ENCODE measurements at places on chromosomes 1 and 21.
A peak's percentile ranks its signal among the peaks of the same experiment; 100 is the strongest.

GRCh38 chr21:39136711-39137110 is 46.5 kb downstream of the PSMG1 start:
- no peaks in the 10 kb centered on the region for H3K36me3 ChIP-seq
- H3K27me3 ChIP-seq, result no peaks in the 10 kb centered on the region
- H3K4me1 ChIP-seq, result peaks cover 12% of the 10 kb centered on the region
- peak overlapping the region; percentile 79 for H3K27ac ChIP-seq
- DNase-seq, result no peak
- H3K4me3 ChIP-seq, result no peak overlapping the region

- H3K27ac ChIP-seq, result no peak overlapping the region
- H3K4me1 ChIP-seq, result no peaks in the 10 kb centered on the region
- DNase-seq, result no peak
- no peaks in the 10 kb centered on the region for H3K27me3 ChIP-seq
Observed at GRCh38 chr1:231116738-231117137, 45.1 kb upstream of the TRIM67 start.

DNA sequence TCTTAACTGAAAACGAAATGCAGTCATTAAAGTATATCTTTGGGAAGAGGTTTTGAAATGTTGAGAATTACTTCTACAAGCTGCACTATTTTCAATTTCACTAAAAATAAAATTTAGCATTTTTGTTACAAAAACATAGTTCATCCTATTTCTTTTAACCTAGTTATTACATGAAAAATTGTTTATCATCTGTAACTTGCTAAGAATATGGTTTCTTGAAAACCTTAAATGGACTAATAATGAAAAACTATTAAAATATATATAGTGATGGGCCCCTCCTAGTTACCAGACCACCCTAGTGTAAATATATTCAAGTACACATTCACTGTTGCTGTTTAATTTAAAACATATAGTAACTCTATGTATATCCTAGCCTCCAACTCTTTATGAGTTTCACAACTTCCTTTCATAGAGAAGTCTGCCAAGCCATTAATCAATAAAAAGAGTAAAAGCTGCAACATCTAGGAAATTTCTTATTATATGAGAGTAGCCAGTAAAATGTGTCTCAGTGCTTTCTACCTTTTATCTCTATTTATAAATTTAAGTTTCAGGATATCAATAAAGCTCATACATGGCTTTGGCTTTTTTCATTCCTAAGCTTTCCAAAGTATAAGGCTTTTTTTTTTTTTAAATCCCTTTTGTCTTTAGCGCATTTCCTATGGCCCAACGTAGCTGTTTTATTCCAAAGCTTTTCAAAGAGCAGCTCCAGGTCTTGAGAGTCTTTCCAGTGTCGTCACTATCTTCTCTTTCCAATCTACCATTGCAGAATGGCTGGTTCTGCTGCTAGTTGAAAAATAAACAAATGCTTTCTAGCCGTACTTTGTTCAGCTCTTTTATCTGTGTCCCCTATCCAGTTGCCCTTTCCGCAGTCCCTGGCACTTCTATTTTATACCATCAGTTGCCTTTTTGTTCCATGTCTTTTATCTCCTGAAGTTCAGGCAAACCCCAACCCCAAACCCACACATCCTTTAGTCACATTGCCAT is 6.5 kb downstream of the IRF2BP2 start:
- no peak for DNase-seq
- peak overlapping the region; percentile 98 for H3K27ac ChIP-seq
- H3K27me3 ChIP-seq, result no peaks in the 10 kb centered on the region

- H3K27me3 ChIP-seq, result no peaks in the 10 kb centered on the region
- no peak overlapping the region for H3K4me3 ChIP-seq
- DNase-seq, result no peak
- H3K27ac ChIP-seq, result no peak overlapping the region
Observed at GRCh38 chr21:38544661-38545060, 46.4 kb upstream of the ERG start.

- no peaks in the 10 kb centered on the region for H3K4me1 ChIP-seq
- DNase-seq, result no peak
- no peaks in the 10 kb centered on the region for H3K36me3 ChIP-seq
Observed at GRCh38 chr1:24961961-24962861, 32.1 kb upstream of the RUNX3 start.

DNA sequence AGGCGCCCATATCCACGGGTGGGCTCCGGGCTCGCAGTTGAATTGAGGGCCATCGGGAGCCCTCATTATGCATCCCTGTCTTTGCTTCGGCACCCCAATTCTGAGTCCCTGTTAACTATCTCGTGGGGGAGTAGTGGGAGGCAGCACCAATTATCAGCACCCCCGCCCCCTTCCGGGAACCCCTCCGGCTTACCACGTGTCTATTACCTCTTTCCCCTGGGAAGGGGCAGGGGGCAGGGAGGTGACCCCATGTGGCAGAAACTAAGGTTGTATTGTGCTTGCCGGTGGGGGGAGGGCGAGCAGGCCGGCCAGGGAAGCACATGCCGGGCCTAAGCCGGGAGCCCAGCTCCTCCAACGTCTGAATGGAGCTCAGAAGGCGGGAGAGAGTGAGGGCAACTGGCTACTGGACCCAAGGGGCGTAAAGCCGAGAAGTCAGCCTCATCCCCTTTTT is 1.0 kb downstream of the LIN28A start:
- H3K4me1 ChIP-seq, result peaks cover 23% of the 10 kb centered on the region
- H3K27ac ChIP-seq, result peak overlapping the region; percentile 49
- DNase-seq, result peak; percentile 38
- no peaks in the 10 kb centered on the region for H3K27me3 ChIP-seq
- no peaks in the 10 kb centered on the region for H3K36me3 ChIP-seq

DNA sequence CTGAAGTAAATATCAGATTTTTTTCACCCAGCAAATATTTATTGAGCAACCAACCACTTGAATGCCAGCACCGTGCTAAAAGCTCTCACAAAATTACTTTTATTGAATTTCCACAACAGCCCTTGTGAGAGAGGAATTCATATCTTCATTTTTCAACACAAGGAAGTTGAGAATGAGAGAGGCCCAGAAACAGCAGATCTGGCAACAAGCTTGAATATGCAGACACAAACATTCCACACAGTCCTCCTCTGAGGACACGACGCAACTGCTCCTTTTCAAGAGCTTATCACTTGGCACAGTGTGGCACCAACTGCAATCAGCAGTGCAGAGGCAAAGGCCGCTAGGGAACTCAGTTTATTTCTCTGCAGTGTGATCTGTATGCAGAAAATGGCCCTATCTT is 32.2 kb upstream of the IFNAR2 start:
- H3K4me1 ChIP-seq, result no peaks in the 10 kb centered on the region
- H3K27ac ChIP-seq, result no peak overlapping the region
- no peaks in the 10 kb centered on the region for H3K36me3 ChIP-seq
- peak; percentile 14 for DNase-seq
- peaks cover 13% of the 10 kb centered on the region for H3K27me3 ChIP-seq

DNA sequence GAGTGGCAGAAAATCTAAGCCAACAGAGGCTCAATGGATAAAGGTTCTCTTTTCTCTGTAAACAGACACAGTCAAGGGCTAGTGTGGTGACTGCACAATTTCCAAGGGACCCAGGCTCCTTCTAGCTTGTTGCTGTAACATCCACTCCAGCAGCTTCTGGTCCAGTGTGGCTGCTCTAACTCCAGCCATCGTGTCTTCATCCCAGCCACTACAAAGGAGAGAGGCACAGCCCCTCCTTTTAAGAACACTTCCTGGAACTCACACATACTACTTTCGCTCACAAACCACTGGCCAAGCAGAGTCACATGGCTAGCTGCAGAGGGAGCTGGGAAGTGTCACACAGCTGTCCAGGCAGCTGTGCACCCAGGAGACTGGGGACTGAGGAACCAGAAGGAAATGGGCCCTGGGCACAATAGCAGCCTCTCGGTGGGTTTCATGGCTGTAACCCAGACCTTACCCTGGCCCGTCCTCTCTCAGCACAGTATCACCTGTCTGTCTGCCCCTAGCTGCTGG is 188.6 kb upstream of the VAMP3 start:
- no peaks in the 10 kb centered on the region for H3K36me3 ChIP-seq
- H3K4me3 ChIP-seq, result no peak overlapping the region
- DNase-seq, result no peak
- no peaks in the 10 kb centered on the region for H3K27me3 ChIP-seq

GRCh38 chr1:212620293-212620692 is 11.7 kb downstream of the ATF3 start:
- no peak overlapping the region for H3K27ac ChIP-seq
- DNase-seq, result no peak
- peaks cover 3% of the 10 kb centered on the region for H3K36me3 ChIP-seq

GRCh38 chr1:106224426-106224825 is 832.0 kb upstream of the PRMT6 start:
- H3K27ac ChIP-seq, result no peak overlapping the region
- no peaks in the 10 kb centered on the region for H3K27me3 ChIP-seq
- H3K36me3 ChIP-seq, result no peaks in the 10 kb centered on the region
- peaks cover 26% of the 10 kb centered on the region for H3K4me1 ChIP-seq
- DNase-seq, result peak; percentile 4

GRCh38 chr1:212946872-212947271 is 3.5 kb upstream of the VASH2 start:
- no peak for DNase-seq
- H3K36me3 ChIP-seq, result no peaks in the 10 kb centered on the region

DNA sequence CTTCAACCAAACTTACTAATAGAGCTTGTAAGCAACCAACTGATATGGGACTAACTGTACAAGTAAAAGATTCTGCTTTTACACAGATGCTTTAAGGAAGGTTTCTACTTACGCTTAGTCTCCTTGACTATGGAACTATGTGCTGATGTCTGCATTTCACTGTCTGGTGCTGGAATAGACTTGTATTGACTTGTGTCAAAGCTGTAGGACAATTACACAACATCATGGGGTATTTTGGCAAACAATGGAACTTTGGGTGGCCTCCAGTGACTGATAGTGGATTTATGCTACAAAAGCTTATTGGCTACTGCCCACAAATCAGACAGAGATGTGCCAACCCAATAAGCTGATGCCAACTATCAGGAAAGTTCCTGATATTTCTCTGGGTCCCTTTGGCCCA is 10.6 kb downstream of the CBR1 start:
- no peak for DNase-seq
- no peaks in the 10 kb centered on the region for H3K27me3 ChIP-seq
- no peaks in the 10 kb centered on the region for H3K4me1 ChIP-seq
- no peak overlapping the region for H3K4me3 ChIP-seq
- H3K36me3 ChIP-seq, result no peaks in the 10 kb centered on the region

GRCh38 chr1:11935057-11935412 is 518 bp downstream of the PLOD1 start:
- H3K27me3 ChIP-seq, result no peaks in the 10 kb centered on the region
- no peaks in the 10 kb centered on the region for H3K36me3 ChIP-seq
- peak overlapping the region; percentile 98 for H3K27ac ChIP-seq

Measured in cardiac muscle cell (in vitro differentiated cells and primary cell).